ENCODE measurements at places on chromosomes 16 and 17.

DNA sequence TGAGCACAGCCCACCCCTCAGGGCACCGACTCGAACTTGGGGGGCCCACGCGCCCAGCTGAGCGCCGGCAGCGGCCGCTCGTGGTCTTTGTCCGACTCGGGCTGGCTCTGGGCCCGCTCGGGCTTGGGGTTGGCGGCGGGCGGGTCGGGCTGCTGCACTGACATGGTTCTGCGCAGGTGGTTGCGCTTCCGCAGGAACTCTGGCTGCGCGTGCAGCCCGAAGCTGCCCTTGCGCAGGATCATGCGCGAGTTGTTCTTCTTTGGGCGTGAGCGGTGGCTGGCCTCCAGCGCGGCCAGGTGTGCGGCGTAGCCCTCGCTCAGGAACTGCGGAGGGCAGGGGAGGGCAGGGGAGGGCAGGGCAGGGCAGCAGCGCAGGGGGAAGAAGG lies 11.1 kb downstream of the PIMREG start:
- no peak for DNase-seq

DNA sequence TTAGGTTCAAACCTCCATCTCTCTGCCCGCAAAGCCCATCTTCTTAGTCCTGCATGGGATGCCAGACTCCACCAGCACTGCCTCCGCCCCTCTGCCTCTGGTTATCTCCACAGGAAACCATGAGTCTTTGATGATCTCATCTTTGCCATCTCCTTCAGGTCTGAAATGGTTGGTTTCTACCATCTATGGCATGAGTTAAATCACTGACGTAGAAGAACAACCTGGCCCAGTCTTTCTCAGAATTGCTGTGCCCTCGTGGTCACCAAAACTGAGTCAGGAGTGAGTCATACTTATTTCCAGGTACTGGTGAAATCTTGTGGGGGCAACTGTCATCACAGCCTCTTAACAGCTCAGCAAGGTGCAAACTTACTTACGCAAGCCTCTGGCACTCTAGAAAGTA lies 468.7 kb upstream of the C16orf82 start:
- no peak for DNase-seq

DNA sequence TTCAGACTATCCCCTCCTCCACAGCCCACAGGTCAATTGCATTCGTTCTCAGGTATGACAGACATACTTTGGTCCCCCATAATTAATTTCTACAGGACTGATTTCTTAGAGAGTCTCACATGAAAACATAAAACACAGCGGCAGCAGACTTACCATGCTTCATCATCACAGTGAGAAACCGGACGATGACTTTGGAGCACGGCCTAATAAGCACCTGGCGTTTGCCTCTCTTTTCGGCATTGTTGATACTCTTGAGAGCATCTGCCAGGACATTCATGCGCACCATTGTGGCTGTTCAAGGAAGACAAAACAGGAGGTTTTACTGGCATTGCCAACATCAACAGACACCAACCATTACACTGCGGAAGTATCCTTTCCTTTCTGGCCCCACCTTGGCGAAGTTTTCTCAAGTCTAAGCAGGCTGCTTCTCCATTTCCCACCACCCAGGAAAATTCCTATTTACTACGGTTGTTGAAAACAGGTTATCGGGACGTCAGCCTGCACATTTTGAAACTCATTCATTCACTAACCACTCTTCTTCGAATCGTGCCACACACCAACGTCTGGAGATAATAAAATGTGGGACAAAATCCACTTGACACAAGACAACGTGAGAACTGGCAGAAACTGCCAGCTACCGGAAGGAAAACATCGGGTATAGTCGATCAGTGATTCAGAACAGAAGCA lies 1.2 kb downstream of the RPS15A start:
- DNase-seq: no peak

- no peak for DNase-seq
Observed at GRCh38 chr16:30434852-30435251, 5.0 kb upstream of the DCTPP1 start.

GRCh38 chr16:720447-720989 lies 428 bp upstream of the ANTKMT start:
- no peak for DNase-seq

Measured in cardiac septum (tissue), 1 donor.